ENCODE measurements at places on chromosomes 7 and 10.

DNA sequence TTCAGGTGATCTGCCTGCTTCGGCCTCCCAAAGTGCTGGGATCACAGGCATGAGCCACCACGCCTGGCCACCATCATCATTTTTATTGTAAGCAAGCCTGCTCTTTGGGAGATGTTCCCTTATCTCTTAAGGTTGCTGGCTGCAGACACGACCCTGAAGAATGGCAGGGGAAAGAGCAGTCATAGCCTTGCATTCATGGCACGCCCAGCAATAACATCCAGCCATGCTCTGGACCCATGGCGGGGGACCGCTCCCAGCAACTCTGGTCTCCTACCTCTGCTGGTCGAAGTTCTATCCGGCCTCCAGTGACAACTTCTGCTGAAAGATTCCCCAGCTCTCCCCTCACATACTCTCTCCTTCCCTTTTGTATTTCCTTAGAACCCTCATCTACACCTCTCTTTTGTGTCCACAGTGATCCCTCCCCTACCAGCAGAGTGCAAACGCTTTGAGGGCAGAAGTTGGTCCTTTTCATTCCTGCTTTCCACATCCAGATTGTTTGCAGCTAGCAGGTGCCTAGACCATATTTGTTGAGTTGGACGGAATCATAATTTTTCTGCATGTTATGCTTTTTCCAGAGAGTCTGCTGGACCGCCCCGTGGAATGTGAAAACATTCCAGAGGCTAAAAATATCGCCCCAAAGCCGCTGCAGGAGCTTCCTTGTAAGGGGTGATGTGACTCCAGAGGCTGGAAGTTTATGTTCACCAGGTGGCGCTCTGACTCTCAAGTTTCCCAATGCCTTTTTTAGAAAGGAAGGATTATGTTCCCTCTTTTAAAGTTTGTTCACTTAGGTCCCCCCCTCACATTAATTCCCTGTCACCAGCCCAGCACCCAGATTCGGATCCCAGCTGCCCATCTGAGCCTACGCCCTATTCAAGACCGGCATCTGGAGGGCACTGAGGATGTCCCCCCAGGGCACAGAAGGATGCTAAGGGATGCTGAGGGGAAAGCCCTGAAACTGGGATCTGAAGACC is 4.3 kb upstream of the MARVELD1 start:
- no peak for DNase-seq

DNA sequence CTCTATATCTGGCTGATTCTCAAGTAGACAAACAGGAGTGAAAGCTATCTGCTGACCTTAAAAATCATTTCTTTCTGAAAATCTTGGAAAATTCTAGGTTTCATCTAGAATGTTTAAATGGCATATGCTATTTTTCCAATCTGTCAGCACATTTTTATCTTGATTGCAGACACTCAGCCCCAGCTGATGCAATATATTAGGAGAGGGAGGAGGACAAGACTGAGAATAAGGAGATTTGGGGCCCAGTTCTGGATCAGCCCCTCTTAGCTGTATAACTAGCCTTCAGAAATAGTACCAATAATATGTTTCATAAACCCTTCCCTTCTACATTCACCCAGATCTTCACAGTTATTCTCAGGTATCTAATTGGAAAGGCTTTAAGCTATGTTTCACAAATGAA is 131.2 kb downstream of the HDAC9 start:
- DNase-seq = no peak

DNA sequence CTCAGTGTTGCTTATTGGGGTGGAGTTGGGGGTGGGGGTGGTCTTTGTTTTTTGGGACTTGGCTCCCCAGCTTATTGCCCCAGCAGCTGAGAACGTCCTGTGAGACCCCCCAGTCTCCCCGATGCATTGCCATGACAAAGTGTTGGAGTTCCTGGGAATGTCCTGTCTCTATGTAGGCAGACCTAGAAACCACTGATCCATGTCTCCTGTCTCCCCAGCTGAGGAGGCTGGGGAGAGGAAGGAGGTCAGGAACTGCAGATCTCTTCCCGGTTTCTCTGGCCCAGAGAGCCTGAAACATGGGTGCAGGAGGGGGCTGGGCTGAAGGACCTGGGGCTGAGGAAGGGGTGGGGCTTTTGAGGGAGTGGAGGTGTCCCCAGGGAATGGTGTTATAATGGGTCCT is 80.2 kb upstream of the GTF2IRD1 start:
- DNase-seq = no peak

DNA sequence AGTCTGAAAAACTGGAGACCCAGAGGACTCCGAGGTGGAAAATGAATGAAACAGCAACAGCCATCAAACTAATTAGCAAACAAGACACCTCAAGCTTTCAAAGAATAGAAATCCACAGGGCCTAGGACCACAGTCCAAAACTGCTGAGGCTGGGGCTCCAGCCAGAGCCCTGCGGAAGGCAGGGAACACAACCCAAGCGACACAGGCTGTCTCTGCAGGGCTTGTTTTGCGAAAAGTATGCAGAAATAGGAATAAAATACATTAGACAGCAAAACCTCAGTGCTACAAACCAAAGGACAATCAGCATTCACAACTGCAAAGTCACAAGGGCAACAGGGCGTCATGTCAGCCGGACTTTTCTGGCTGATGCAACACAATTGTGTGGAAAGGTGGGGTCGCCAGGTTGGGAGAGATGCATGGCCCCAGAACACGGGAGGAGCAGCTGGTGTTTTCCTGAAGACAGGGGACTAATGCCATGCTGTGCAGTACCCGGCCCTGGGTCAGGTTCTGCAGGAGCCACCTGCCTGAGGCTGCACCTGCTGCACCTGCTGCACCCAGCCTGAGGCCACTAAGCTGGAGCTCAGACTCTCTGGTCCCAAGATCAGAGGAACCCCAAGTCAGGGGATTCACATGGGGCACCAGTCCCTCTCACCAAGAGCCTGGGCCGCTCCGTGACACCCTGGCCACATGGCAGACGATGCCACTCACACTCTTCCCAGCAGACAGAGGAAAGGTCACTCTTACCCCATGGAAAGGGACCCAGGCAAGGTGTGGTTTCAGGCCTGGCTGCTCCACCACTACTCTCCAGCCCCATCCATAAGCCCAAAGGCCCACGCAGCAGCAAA is 74.2 kb downstream of the MAD1L1 start:
- DNase-seq = no peak

Measured in CD4-positive, alpha-beta T cell treated with Interleukin-15 for 1 hour (primary cell).